Umbilical cord (tissue), 2 donors: ENCODE measurements at places on chromosomes 2 and 18. TPM values are rescaled to one million over a fixed set of nuclear protein-coding genes. Genes with fewer than 3 reads are reported as not detected.

DNA sequence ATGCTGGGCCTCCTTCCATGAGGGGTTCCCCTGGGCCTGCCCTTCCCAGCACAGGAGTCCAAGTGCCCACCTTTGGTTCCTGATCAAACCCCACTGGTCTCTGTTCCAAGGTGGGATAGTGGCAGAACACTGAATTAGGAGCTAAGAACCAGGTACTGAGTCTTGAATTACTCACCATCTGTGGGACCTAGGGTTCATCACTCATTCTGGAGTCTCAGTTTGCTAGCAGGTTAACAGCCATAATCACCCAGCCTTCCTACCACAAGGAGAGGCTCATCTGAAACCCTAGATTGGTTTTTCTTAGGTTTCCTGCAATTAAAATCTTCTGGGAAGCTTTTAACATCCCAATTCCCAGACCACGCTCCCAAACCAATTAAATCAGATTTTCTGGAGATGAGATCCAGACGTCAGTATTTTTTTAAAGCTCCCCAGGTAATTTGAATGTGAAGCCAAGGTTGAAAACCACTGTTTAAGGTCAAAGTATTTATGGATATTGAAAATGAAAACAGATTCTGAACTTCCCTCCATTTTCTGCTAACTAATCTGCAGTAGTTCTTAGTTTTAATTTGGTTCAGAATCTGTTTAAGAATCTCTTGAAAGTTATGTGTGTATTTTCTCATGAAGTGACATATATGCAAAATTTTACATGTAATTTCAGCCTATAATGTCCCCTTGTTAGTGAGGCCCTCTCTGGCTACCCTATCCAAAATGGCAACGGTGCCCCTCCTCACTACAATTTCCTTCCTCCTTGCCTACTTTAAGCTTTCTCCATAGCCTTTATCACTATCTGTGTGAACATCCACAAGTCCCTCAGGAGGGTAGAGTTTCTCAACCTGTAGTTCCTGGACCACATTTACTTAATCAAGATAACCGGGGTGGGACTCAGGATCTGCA, 166.5 kb upstream of the CXCR4 start:
- DNase-seq, result no peak

GRCh38 chr18:27206411-27206810, 21.3 kb upstream of the CHST9 start:
- DNase-seq, result no peak

- no peak for DNase-seq
These were observed 136.9 kb upstream of the IL1R2 start for GRCh38 chr2:101854877-101855276.

GRCh38 chr18:40407909-40408308, 1547.1 kb upstream of the PIK3C3 start:
- DNase-seq, result peak; percentile 2

DNA sequence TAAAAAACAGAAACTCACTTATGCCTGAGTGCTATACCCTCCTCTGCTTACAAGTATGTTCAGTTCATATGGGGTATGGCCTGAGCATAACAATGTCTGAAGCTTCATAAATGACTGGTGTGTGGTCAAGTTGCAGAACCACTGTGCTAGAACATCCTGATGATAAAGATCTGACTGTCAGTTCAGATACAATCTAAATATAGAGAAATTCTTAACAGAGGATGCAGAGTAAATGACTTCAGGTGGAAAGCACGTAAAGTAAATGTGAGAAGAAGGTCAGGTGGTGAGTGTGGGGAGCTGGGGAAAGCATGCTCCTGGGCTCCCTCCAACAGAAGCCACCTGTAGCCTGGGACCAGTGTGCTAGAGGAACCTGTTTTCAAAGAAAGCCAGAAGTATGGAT, 926.2 kb downstream of the TSN start:
- no peak for DNase-seq

GRCh38 chr2:225008935-225009334, 33.3 kb downstream of the DOCK10 start:
- no peak for DNase-seq

- no peak for DNase-seq
These were observed 477.6 kb downstream of the FBXO15 start for GRCh38 chr18:73670039-73670438.

- DNase-seq, result peak; percentile 53
These were observed 300.9 kb downstream of the ARHGAP15 start for GRCh38 chr2:143429932-143430679.

GRCh38 chr18:24627644-24628315, 167.3 kb downstream of the HRH4 start:
- peak; percentile 28 for DNase-seq

DNA sequence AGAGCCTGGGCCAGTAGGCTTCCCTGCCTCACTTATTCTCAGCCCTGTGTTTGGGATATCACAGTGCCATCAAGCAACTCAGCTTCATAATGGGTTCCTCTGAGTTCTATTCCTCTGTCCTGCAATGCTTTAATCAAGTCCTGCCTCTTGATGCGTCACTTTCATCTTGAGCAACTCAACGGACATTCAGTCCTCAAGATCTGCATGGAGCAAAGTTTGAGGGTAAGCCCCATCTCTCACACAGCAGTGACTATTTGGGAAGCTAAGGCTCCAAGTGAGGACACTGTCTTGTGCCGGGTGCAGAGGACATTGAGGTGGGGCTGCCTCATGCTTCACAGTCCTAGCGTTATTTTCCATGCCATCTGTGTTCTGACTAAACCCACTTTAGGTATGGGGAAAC, 50.9 kb upstream of the PLB1 start:
- DNase-seq, result no peak

GRCh38 chr2:101956465-101957438, 35.0 kb upstream of the IL1R2 start:
- DNase-seq, result no peak

The C2orf80 gene
- not detected for total RNA-seq

The PUS10 gene
- total RNA-seq, result 27.9 TPM

The CAVIN2 gene
- 16.4 TPM for total RNA-seq

The LOXL3 gene
- total RNA-seq, result 68.1 TPM

The SCG2 gene
- total RNA-seq, result 90.3 TPM

The L3MBTL4 gene
- 14.9 TPM for total RNA-seq

The STAT4 gene
- total RNA-seq, result 3.9 TPM

The ATG9A gene
- 83.3 TPM for total RNA-seq

The UPP2 gene
- total RNA-seq, result 0.24 TPM

The ECEL1 gene
- 3.9 TPM for total RNA-seq

The IL36B gene
- total RNA-seq, result 2.4 TPM

The AQP12B gene
- 0.96 TPM for total RNA-seq
